Caudate nucleus (tissue), 63 donors: ENCODE measurements at places on chromosomes 7 and 10.

- no peak for DNase-seq
Measured at GRCh38 chr10:103551619-103552602, 58.4 kb downstream of the NEURL1 start.

- no peak for DNase-seq
Measured at GRCh38 chr7:155210356-155210755, 87.3 kb upstream of the INSIG1 start.

DNA sequence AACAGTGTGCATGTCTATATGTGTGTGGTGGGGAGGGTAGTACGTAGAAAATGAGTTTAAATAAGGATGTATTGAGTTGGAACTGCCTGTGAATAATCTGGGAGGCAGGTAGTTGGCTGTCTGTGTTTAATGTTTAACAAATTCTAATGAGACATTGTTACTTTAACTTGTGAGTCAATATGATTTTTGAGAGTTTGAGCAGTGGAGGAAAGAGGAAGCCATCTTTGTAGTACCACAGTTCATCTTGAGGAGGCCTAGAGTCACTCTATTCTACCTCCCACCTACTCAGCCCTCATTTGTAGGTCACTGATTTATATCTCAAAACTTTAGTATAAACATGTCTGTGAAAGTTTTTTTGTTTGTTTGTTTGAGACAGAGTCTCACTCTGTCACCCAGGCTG, 129.9 kb upstream of the ITGB1 start:
- no peak for DNase-seq

DNA sequence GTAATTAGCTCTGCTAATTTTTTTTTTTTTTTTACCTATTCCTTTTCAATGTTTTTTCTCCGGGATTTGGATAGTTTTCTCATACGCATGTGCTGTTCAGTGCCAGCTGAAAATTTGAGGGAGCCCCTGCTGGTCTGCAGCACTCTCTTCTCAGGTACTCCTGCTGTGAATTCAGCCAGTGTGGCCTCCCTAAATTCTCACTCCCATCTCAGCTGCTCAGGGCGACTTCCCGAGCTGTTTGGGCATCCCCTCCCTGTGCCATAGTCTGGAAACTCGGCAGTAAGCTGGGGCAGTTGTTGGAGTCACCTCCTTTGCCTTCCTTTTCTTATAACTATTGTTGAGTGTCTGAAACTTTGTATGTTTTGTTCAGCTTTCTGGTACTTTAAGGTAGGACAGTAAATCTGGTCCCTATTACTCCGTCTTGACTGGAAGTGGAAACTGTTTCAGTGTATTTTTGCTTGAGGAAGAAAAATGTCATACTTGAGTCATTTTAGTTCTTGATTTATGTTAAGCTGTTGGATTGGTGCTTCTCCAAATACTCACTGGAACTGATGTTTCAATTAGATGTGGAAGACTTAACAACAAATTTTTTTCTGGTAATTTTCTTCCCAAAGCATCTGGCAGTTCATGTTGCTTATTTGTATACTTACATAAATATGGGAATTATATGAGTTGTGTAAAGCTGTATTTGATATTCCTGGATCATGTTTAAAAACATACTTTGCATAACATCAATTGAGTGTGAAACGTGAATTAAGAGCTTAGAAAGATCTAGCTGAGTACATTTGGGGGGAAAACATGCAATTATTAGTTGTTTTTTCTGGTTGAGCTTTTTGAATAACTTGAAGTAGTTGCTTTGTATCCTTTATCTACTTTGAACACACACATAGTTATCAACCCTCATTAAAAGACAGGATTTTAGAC, 33.7 kb downstream of the MINPP1 start:
- DNase-seq = no peak

GRCh38 chr7:95986178-95986764, 213.9 kb downstream of the DYNC1I1 start:
- DNase-seq = no peak

- DNase-seq = no peak
Measured at GRCh38 chr7:157005456-157006204, 4.8 kb downstream of the MNX1 start.

DNA sequence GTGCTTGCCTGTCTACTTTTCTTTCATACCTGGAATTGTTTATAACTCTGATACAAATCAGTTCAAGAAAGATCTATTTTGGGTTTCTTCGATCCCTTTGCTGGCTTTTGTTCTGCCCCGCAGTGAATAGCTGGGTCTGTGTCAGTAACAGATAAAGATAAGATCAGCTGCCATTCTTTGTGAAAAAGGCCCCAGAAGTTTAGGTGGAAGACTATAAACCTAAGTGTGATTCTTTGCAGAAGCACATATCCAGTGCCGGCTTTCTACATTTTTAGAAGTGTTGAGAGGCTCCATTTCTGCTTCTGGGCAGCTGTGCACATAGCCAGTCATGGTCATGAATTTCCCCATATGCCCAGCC, 686.4 kb upstream of the C7orf33 start:
- no peak for DNase-seq

DNA sequence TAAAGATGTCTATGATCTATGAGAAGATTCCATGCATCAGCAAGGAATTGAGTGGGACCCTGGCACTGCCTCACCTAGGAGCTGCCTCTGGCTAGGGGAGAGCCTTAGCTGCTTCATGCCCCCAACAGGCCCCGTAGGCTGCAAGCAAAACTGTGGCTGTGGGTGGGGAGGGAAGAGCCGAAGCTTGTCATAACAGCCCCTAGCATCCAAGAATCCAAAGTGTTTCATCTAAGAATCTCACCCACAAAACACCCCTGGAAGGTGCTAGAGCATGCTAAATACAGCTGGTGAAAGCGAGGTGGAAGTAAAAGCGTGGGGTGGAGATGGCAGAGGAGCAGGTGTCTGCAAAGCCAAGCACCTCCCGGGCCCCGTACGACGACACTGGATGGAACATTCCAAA, 87.5 kb upstream of the C1QL3 start:
- no peak for DNase-seq

DNA sequence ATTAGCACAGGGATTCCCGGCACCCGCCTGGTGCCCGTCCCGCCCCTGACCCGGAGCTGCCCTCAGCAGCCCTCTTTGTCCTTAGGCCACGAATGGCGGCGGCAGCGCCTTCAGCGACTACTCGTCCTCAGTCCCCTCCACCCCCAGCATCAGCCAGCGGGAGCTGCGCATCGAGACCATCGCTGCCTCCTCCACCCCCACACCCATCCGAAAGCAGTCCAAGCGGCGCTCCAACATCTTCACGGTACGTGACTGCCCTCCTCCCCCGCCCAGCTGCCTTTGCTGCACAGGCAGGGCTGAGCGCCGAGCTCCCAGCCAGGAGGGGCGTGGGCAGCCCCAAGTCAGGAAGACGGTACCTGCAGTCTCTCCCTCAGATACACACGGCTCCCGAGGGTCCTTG, 33.6 kb downstream of the AGAP3 start:
- DNase-seq = no peak

- DNase-seq = no peak
Measured at GRCh38 chr10:111347386-111348013, 270.7 kb downstream of the ADRA2A start.

- no peak for DNase-seq
Measured at GRCh38 chr10:97810446-97810845, 38.6 kb upstream of the SFRP5 start.

DNA sequence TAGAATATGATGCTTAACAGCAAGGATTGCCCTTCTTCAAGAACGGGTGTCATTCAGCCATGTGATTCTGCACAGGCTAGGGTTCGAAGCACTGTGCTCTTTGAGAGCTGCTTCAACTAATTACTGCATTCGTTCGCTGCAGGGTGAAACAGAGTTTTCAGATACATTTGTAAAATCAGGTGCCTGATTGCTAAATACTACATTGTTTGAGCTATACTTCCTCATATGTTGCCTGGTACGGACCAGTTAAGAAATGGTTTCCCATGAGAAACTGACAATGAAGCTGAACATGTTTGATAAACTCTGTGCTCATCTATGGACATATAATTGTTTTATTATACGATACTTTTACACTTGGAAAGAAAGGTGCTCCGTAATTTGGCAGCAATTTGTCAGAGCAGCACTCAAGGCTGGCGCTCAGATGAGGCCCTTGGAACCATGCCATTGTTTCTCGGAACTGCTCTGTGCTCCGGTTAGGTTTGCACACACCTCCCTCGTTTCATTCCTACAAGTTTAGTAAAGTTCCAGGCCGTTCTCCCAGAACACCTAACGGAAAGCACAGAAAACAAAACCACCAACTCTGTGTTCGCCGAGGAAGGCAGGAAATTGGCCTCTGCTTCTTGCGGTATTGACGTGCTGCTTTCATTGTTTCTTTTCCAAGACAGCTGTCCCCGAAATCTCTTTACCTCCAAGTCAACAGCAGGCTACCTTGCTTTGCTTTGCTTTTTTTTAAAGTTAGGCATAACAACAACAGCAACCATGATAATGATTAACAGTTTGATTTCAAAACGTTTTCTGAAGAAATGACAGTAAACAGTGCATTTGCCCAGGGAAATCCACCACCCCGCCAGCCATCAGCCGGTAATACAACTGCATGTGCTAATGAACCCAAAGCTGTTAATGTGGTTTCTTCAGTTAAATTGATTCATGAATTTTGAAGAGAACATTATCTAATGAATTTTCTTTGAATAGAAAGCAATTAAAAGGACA, 206.9 kb downstream of the EBF3 start:
- no peak for DNase-seq
